ENCODE measurements at places on chromosomes 11 and 22.

DNA sequence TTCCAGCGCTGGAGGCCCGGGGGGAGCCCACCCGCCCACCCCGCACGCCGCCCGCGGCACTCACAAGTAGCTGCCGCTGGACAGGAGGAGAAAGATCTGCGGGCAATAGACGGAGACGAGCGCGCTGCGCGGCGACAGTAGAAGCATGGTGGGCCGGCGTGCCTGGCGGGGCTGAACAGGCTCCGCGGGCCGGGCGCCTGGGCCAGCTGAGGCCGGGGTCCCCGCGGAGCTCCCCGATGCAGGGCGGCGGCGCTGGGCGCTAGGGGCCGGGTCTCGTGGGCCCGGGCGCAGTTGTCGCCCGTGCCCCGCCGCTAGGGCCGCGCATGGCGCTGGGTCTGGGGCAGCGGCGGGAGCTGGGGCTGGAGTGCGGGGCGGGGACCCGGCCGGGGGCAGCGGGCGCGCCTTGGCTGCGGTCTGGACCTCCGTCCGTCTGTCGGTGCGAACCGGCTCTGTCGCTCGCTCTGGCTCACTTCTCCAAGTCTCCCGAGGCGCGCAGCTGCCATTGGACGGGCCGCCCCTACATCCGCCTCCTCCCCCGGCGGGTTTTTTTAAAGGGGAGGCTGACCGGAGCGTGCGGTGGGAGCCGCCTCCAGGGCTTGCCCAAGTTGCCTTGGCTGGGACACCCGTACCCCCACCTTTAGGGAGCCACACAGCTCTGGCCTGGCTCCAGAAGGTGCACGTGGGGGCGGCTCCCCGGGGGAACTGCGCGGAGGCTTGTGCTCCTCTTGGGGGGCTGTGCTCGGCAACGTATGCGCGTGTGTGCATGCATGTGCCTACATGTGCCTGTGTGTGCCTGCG, 4.7 kb downstream of the WNT7B start:
- DNase-seq, result no peak

GRCh38 chr22:25890651-25891050, 148.7 kb downstream of the MYO18B start:
- no peak for DNase-seq

DNA sequence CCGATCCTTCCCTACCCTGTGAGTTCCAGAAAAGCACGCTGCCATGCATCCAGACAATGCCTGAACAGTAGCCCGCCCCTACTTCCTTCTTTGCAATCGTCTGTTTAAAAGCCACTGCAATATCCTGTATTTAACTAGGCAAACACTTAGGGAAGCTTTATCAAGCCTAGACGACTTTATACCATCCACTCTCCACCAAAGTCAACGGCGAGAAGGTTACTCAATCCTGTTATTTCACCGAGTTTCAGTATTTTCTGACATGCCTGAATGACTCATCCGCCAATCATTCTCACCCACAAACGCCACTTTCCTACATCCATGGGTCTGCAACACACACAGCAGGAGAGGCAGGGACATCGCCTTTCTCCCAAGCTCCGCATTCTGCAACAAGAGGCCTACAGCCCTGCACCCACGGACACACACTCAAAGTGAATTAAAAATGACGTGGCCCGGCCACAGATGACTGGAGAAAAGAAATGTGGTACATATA, 9.3 kb downstream of the CELSR1 start:
- DNase-seq, result no peak

- DNase-seq, result no peak
Measured at GRCh38 chr11:107963091-107963490, 34.8 kb downstream of the RAB39A start.

DNA sequence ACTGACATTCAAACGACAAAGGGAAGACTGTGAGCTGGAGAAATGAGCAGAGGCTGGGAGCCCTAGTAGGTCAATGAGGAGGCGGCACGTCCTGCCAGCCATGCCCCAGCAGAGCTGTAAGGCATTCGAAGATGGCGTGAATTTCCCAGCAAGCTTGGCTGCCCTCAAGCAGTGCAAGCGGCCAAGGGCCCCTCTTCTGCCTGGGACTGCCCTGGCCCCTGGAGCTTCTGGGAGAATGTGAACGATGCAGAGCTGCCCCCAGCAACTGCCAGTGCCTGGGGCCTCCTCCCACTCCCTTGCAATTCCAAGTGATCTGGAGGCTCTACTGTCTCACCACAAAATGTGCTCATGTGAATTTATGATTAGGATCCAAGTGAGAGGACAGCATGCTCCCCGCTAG, 4.3 kb downstream of the PPM1F start:
- DNase-seq, result no peak

DNA sequence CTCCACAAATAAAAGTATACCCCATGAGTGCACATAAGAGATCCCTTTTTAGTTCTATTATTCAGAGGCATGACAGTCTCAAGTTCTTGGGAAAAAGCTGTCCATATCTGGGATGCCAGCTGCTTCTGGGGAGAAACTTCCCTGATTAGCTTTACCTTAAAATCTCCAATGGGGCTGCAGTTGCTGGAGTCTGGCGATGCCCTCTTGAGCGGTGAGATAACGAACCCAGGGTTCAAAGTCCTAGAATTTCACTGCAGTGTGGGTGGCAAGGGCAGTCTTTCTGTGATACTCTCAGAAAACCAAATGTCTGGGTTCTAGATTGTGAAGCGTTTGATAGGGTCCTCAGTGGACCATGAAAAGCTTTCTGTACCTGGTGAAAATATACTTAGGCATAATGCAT, 7.4 kb upstream of the PRR33 start:
- DNase-seq, result no peak
